ENCODE measurements at places on chromosomes 13 and 19.

DNA sequence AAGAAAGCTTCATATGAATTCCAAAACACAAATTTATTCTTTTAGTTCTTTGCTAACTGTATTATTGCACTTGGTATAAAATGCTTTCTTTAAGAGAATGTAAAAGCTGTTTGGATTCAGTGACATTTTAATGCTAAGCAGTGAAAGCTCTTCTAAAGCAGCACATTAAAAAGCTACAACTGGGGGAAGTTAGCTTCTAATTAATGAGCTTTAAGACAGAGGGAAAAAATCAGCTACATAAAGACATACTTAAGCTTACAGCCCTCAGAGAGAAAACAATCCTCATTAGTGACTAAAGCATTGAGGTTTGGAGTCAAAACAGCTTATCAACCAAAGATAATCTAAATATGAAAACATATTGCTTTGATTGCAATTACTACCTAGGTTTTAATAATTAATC is 1222.2 kb upstream of the SPRY2 start:
- DNase-seq: no peak

- no peak for DNase-seq
Measured at GRCh38 chr13:61830475-61830874, 414.8 kb upstream of the PCDH20 start.

DNA sequence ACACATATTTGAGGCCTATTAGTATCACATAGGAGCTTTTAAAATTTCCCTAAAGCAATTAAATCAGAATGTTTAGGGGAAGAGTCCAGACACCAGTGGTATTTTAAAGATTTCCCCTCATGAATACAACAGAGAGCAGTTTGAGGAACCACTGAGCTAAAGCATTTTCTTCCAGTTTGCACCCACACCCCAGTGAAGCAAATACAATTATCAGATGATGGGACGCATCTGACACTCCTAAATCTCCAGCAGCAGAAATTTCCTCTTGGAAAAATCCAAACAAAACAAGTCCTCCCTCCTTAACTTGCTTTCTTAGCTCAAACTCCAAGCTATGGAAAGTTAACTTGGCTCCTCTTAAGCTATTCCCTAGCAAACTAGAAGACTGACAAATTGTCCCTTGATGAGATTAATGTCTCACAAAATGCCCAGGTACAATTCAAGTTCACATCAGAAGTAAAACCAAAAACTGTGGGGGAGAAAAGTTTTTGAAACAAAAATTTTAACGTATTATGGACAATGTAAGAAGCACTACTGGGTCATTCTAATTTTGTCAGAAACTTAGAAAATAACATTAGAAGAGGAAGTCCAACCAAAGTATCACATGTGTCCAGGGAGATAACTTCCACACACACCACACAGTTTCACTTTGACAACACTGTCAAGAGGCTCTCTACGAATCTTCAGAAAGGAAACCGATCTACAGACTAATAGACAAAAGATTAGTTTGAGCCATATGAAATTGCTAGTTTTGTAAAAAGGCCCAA is 74.1 kb downstream of the ABCC4 start:
- DNase-seq: peak; percentile 82

GRCh38 chr13:46621792-46622629 is 69.0 kb downstream of the LRCH1 start:
- no peak for DNase-seq

GRCh38 chr19:38710928-38711725 is 33.1 kb downstream of the CAPN12 start:
- DNase-seq: peak; percentile 74

GRCh38 chr13:51324714-51325420 is 14.6 kb upstream of the SERPINE3 start:
- DNase-seq: peak; percentile 80

DNA sequence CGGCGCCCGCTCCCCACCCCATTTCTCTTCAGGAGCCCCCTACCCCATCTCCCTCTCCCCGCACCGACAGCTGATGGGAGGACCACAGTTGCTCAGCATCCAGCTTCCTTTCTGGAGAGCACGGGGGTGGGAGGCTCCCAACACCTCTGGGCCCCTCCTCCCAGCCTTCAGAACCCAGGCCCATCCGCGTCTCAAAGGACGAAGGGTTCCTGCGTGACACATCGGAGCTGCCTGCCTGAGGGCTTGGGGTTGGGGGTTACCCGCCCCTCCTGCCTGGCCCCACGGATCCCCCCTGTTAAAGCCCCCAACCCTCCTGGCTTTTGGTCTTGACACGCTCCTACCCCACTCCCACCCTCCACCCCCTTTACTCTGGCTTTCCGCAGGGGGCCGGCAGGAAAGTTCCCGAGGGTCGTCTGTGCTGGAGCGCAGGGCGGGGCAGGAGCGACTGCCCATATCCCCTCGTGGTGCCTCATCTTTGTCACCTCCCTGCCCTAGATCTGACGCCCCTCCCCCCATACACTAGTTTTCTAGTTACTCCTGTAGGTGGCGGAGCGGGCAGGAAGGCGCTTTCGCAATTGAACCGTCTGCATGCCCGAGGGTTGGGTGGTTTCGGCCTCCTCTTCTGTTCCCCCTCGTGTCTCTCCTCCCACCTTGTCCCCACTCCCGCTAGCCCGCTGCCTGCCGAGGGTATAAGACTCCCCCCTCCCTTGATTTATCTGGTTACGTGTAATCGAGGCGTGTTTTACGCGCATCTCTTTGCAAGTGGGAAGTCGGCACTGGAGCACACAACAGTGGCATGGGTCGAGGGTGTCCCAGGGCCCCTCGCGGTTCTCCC is 924 bp downstream of the TRAPPC5 start:
- DNase-seq: peak; percentile 63

DNA sequence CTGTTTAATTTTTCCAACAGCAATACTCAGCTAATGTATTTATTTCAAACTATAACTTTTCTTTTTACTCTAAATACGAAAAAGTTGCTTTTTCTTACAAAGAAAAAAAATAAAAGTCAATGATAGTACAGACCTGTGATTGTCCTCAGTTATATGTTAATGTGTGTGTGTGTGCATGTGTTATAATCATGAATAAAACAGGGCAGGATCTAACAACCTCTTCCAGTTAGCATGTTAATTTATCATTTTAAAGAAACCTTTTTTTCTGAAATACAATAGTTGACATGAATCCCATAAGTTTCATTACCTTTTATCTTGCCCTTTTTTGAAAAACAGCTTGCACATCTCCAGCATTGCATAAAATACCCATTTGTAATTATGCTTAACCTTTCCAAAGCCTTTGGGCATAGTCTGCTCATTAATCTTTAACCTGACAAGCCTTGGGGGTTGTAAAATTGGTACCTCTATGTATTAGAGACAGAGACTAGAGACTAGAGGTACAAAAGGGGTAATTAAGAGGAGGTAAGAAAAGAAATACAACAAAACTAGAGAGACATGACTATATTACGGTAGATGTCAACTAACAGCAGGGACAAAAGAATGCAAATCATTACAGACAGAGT is 828.1 kb downstream of the OLFM4 start:
- no peak for DNase-seq
